ENCODE measurements at places on chromosomes 3 and 15.

GRCh38 chr15:68418611-68419161 is 13.3 kb downstream of the ITGA11 start:
- DNase-seq, result peak; percentile 61

- DNase-seq, result no peak
Observed at GRCh38 chr3:58000306-58001085, 7.7 kb upstream of the FLNB start.

GRCh38 chr3:188769831-188770230 is 401.9 kb upstream of the TPRG1 start:
- no peak for DNase-seq

- peak; percentile 32 for DNase-seq
Observed at GRCh38 chr3:36893137-36893557, 51.7 kb downstream of the TRANK1 start.

DNA sequence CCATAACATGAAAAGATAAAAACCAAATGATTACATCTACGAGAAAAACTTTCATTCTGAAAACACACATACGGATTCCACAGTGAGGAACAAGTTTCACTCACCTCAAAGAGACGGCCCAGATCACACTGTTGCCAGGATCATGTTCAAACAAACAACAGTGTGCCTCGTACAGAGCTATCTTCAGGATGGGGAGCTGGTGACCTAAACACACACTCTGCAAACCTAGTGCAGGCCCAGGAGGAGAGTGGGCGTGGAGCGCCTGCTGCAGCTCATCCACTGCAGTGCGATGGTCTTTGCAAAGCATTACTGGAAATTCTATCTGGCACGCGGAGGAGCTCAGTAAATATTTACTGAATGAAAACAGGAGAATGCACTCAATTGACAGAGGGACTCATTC is 38.5 kb downstream of the TAMM41 start:
- no peak for DNase-seq

- DNase-seq, result no peak
Observed at GRCh38 chr15:48465410-48465809, 134.2 kb downstream of the DUT start.

DNA sequence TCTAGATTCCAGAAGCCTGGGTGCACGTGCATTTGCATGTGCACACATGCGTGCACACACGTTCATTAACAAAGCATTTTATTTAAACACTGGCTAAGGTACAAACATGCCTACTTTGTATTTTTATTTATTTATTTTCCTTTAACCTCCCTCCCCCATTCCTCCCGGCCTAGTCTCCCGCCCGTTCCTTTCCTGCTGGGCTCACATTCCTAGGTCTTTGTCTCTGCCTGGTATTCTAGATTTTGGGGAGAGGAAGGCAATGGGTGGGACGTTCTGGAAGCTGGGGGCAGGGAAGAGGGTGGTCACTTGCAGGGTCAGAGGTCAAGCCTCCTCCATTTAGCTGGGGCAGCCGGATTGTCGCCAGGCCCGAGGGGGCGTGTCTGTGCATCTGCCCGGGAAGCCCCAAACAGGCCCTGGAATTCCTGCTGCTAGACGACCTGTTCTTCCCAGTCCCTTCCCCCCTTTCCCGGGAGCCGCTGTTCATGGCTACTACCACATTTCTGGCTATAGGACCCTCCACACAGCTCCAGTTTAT is 51.8 kb downstream of the TRIM71 start:
- DNase-seq, result no peak

DNA sequence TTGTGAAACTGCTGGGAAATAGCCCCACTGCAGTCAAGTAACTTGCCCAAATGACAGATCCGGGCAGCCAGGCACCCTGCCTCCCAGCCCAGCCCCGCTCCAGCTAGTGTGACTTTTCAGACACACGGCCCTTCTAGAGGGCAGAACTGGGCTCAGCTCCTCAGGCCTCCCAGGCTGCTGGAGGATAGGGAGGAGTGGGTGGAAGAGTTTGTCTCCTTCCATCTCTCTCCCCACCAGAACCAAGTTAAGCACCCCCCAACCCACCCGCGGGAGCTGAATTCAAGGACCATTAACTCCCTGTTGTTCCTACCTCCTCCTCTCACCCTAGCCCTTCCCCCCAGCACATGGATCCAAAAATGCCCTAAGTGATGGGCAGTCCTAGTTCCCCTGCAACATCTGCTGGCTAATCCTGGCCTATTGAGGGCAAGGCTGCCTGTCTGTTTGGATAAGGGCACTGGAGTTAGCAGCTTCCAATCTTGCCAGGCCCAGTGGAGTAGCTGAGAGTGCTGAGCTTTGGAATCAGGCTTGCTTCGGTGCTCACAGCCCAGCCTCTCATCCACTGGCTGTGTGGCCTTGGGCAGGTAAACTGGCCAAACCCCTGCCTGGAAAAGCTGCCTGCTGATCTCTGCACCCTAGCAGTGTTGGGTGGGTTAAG is 3.1 kb downstream of the CCDC33 start:
- no peak for DNase-seq

DNA sequence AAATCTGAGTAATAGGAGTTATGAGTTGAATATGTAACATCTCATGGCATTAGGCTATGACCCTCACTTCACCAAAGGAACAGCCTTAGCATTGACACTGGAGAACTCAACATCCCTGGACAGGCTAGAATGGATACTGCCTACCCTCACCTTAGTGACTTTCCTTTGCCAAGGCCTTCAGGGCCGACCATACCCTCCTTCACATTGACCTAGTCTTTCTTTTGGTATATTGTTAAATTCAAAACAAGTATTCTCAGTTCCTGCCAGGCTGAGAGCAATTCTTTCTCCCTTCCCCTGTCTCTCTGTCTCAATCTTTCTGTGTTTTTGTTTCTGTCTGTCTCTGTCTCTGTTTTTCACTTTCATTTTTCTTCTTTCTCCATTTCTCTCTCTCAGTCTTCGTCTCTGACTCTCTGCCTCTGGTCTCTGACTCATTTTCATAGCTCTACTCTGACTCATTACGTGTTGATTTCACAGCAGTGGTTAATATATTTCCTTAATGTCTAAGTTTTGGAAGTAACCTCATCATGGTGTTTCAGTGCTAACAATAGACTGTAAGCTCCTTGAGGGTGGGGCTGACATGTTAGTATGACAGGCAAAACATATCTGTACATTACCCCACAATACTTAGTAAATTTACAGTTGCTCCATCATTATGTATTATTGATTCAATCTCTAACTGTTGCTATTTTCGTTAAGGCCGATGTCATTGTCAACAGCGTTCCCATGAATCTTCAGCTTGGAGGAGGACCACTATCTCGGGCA is 32.5 kb downstream of the PARP15 start:
- peak; percentile 34 for DNase-seq

DNA sequence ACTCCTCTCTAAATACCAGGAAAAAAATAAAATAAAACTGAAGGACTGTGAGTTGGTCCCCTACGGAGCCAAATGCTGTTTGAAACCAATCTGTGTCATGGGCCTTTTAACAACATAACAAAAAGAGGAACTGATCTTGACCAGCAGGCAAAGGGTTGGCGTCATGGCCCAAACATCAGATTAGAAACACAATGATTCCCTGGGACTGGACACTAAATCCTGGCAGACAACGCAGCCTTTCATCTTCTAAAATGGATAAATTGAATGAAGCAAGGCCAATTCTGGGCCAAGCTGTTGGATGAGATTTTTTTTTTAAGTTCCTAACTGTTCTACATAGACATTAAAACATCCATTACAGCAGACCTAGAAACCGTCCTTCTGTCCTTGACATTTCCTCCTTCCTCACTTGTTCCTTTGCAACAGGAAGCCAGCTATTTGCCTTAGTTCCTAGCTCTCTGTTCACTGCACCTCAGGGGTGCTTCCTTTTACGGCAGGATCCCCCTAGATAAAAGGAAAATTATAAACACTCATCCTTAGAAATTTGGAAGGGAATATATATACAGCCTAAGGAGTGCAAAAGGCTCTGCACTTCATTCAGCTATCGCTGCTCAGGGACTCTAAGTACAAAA is 21.6 kb upstream of the TAFA4 start:
- DNase-seq, result no peak

DNA sequence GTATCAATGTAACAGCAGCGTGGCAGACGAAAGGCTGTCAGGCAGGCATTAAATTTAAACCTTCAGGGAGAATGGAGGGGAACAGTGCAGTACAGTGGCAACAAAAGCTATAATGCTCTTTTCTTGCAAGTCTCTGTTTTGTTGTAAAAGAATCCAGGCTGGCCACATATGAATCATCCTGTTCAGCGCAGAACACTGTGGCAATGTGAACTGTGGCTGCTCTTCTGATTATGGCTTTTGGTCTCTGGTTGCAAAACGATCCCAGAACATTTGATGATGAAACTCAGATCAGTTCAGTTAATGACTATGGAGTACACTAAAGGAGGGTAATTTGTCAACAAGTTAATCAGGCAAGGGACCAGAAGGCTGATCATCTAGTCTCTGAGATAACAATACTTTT is 219.7 kb upstream of the SGO1 start:
- peak; percentile 87 for DNase-seq

DNA sequence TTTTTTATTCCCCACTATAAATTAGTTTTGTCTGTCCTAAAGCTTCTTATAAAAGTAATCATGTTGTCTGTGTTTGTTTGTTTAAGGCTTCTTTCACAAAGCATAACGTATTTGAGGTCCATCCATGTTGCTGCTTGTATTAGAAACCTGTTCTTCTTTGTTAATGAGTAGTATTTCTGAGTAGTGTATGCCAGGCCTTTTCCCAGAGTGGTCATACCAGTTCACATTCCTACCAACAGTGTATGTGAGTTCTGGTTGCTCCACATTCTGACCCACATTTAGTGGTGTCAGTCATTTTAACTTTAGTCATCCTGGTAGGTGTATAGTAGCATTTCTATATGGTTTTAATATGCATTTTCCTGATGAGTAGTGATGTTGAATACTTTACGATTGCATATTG is 98.6 kb downstream of the NEO1 start:
- DNase-seq, result no peak

GRCh38 chr3:123733341-123733740 is 148.5 kb upstream of the HACD2 start:
- no peak for DNase-seq

Measured in skeletal muscle cell (primary cell).